SK-N-DZ (cell line): ENCODE measurements at places on chromosomes 2 and 18.
A peak's percentile ranks its signal among the peaks of the same experiment; 100 is the strongest.

DNA sequence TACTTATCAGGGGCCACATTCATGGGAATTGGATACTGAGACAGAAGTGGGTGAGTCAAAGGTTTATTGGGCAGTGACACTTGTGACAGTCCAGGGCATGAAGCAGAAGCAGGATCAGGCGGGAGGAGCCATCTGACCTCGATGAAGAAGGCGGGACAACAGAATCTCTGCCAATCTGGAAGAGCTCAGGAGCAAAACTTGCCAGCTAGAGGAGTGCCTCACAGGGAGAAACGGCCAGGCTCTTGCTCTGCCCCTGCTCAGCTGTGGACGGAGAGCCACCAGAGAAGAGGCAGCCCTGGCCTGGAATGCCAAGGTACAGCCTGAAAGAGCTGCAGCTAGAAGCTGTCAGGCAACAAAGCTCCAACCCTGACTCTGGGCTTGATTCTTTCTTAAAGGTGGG, 16.9 kb downstream of the DAW1 start:
- DNase-seq = no peak

- no peak for DNase-seq
These were observed 360.2 kb downstream of the SETBP1 start for GRCh38 chr18:45040879-45041278.

DNA sequence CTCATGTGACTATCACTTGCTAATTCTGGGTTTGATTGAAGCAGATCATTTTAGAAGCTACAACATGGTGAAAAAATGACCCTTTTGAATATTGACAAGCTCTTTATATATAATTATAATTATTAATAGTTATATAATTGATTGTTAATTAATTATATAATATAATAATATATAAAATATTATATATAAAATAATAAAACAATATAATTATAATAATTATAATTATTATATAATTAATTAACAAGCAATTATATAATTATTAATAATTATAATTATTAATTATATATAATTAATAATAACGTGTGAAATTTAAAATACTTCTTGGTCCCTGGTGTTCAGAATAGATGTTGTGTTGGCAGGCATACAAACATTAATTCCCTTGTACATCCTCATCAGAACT, 404.1 kb upstream of the CDH19 start:
- no peak for DNase-seq

DNA sequence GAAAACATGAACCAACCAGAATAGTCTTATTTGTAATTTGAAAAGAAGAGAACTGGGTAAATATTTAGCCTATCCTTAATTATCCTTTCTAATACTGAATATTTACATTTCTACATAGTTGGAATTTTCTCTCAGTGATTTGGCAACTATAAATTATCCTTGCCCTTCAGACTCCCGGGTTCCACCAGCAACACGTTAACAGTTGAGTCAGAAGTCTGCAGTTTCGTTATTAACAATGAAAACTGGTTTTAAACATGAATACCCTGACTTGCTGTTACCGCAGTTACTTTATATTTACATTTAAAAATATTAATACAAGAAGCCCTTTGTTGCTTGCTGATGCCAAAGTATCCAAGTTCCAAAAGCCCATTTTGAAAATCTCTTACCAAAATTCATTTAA, 673.0 kb downstream of the ARHGAP15 start:
- DNase-seq = no peak

GRCh38 chr18:48589797-48590519, 51.1 kb downstream of the CTIF start:
- no peak for DNase-seq

- no peak for DNase-seq
These were observed 176.2 kb downstream of the TRABD2A start for GRCh38 chr2:84704505-84705244.

DNA sequence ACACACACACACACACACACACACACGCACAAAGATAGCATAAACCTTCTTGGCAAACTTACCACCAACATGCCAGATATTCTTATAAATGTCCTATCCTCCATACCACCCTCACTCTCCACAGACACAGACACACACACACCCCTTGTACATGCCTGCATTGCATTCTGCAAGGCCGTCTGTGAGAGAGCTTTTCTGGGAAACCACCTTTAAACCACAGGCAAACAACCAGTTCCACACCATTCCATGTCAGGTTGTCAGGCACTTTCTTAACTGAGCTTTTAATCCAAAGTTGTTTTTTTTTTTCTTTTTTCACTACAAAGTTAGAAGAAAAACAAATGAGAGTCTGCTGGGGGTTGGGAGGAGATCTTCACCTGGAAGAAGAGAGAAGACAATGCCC, 221.1 kb downstream of the C1D start:
- no peak for DNase-seq

GRCh38 chr2:101361121-101361520, 26.2 kb downstream of the CREG2 start:
- no peak for DNase-seq

- no peak for DNase-seq
These were observed 22.6 kb downstream of the ST6GAL2 start for GRCh38 chr2:106863387-106863786.

- no peak for DNase-seq
These were observed 88.7 kb downstream of the HDAC4 start for GRCh38 chr2:239312081-239312511.

DNA sequence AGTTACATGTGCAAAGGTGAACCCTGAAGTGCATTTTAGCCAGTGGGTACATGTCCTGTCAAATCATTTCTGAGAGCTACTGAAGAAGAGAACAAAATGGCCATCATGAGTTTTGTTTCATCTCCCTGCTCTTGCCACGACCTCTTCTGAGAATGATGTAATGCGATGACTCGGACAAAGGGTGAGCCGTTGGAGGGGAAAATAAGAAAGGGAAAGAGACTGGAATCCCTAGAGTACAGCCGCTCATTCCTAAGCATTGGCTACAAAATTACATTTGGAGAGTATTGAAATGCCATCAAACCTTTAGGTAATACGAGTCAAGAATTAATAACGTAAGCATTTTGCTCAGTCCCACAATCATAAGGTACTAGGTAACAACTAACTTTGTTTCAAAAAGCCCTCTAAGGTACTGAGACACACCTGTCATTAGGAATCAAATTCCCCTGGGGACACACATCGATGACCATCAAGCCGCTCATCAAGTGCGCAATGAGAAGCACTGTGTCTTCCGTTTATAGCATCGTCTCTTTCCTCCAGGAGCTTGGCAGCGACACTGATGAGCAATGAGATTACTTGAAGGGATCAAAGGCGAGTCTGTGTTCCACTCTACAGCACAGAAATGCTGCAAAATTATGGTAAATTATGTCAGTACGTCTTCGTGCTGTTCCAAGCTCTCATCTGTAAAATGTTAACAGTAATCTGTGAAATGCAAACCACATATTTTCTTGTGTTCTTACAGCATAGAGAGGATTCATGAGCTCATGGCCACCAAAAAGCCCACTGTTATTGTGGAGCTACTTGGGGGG, 97.3 kb upstream of the PIEZO2 start:
- DNase-seq = no peak

DNA sequence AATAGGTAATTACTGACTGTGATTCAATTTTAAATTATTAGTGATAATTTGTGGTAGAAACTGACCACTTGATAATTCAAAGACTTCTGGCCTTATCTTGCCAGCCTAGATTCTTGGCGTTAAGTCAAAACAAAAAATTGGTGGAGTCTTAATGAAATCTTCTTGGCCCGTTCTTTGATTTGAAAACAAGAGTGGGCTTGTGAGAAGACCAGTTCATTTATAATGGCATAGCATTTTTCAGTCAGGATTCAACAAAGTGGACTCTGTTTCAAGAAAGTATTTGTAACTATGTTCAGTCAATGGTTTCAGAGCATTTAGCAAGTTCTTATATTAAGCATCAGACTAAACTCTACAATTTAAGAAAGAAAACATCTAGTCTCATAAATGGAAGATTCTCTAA, 26.0 kb downstream of the ITGA4 start:
- DNase-seq = no peak

DNA sequence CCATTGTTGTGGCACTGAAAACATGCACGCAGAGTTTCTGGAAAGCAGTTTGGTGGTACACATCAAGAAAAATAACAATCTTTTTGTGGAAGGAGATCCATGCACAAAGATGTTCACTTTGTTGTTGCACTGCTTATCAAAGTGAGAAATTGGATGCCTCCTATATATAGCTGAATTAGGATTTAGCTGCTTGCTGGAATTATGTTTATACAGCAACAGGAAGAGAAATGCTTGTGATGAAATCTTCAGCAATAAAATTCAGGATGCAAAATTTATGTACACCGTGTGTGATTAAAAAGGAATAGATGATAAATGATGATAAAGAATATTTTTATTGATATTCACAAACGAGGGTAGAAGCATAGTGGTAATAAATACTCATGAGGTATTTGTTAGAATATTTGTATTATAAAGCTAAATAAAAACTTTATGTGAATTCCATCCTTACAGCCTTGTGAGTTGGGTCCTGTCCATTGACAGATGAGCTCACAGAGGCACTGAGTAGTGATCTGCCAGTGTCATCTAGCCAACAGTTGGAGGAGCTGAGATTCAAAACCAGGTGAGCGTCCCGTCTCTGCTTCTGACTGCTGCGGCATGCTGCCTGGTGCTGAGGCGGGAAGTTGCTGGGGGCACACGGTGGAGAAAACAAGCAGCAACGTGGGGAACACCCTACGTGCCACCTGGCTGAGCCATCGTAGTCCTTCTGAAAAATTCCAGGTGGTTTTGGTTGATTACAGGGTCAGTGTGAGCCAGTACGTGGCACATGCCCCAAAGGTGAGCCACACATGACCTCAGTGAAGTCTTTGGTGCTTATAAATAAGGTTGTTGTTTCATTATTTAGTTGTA, 80.2 kb downstream of the ASAP2 start:
- DNase-seq = no peak

DNA sequence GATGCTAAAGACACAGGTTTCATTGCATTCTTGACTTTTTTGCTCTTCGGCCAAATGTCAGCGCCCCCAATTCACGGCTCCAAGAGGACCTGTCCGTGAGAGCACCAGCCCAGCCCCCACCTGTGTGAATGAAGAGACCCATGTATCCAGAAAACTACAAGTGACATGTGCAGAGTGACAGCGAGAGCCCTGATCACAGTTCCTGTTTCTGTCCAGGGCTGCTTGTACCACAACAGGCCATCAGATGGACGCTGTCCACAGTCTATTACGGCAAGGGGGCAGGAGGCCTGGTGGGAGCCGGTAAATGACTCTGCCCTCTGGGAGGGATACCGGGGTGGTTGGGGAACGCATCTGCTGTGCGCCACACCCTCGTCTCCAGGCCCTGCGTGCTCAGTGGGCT, 520.9 kb upstream of the ID2 start:
- DNase-seq = no peak

DNA sequence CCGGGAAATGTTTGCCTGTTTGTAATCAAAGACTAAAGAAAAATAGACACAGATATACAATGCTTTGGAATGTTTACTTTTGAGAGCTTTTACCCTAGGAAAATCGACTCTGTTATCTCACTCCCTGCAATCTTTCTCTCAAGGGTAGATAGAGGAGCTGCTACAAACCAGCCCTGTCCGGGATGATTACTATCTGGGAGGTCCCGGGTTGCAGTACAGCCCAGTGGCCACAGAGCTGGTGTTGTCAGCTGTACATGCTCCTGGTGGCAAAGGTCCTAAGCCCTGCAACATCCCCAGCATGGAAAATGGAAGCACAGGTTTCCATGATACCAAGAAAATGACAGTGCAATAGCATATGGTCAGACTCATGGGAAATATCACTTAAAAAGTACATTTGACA, 570.5 kb upstream of the SOX11 start:
- peak; percentile 80 for DNase-seq

GRCh38 chr2:140695155-140695554, 1435.7 kb downstream of the LRP1B start:
- no peak for DNase-seq
